ENCODE measurements at places on chromosomes 7 and 10. TPM values are rescaled to one million over a fixed set of nuclear protein-coding genes. Genes with fewer than 3 reads are reported as not detected.

MACROH2A2 gene
- total RNA-seq, result 1.3 TPM

C10orf90 gene
- total RNA-seq, result not detected

BLNK gene
- total RNA-seq, result not detected

DYNC1I1 gene
- 1.3 TPM for total RNA-seq

PRSS2 gene
- not detected for total RNA-seq

All from placental pericyte (primary cell).